ENCODE measurements at places on chromosomes 12 and 14.

GRCh38 chr14:74732387-74732786 is 19.4 kb downstream of the FCF1 start:
- DNase-seq: no peak

GRCh38 chr12:25459541-25459951 is 93.5 kb downstream of the LMNTD1 start:
- DNase-seq: no peak

DNA sequence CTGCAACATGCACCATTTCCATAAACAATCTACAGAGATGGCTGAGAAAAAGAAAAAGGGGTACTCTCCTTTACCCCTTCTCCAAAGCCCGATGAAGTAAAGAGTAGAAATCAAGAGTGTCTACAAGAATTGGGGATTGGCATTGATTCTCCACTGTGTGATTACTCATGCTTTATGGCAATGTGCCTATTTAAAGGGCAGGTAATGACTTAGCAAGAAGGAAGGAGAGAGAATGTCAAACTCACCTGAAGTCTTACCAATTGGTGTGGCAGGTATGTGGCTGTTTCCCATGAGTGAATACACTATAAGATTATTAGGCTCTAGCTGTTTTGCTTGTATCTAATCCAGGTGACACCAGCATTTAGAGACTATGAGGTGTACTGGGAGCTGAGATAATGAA is 275.3 kb downstream of the CCER1 start:
- no peak for DNase-seq

DNA sequence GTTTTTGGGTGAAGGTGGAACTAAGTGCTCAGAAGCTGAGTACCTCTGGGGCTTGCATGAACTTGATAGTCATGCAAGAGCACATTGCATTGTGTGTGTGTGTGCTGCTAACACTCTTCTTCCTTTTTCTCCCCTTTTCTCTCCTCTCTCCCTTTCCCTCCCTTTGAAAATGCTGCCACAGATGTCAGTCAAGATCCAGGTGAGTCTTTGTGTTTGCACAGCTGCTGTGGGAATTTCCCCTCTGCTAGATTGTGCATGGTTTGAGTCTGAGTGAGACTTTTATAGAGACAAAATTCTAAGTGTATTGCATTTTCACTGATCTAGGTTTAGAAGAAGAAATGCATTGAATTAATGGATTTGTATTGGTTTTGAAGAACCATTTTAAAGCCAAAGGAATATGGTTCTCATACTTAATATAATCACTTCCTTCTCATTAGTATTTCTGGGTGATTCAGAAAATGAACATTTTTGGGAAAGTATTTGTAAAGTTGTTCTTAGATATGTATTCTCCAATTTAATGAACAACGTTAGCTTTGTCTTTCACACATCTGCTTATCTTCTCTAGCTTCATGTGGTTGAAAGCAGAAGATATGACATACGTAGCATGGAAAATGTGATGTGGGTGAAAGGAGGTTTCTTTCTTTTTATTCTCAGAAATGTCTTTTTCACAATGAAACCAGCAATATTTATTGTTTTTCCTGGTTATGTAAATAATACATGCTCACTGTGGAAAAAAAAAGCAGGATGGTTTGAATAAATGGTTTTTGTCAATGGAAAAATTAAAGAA is 108.5 kb downstream of the NRXN3 start:
- peak; percentile 76 for DNase-seq

DNA sequence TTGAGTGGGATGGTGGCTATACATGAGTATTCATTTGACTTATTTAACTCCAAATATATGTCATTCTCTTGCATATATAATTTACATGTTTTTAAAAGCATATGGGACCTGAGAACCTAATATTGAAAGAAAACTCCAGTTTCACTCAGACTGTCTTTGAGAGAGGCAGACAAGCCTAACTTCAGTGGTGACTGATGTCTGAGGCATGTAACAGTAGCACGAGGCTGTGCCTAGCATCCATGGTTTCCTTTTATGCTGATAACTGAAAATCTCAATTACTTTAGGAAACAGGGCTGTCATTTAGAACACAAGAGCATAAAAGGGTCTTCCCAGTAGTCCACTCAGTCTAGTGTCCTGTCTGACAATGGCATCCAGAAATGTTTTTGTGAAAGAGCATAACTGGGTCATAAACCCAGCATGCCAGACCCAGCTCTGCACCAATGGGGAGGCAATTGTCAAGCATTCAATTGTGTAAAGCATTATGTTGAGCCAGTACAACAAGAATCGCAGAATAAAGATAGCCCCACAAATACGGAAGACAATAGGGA is 24.3 kb downstream of the MAPK1IP1L start:
- no peak for DNase-seq

GRCh38 chr12:88575361-88575970 is 4.8 kb downstream of the KITLG start:
- DNase-seq: no peak

DNA sequence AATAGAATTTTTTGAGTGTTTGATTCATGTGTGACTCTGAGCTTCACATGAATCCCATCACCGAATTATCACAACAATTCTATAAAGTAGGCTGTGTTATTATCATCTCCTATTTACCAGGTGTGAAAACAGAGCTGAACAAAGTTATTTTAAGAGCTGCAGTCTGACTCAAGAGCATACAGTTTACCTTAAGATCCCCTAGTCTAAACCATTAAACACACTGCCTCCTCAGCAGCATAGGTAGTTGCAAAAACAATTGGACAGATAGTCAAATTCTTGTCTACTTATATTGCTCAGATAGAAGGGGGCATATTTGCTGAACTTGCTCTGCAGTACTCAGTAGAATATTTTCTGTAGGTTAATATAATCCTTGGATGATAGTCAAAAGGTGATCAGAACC is 219.8 kb upstream of the ATP2B1 start:
- no peak for DNase-seq

GRCh38 chr12:26798640-26799039 is 34.4 kb downstream of the ITPR2 start:
- DNase-seq: no peak

Data from NCI-H187 (cell line).